ENCODE measurements at places on chromosomes 1 and 21.
A peak's percentile ranks its signal among the peaks of the same experiment; 100 is the strongest.

GRCh38 chr1:46413596-46413985 lies 19.5 kb downstream of the FAAH start:
- H3K27ac ChIP-seq = no peak overlapping the region
- H3K4me1 ChIP-seq = no peaks in the 10 kb centered on the region
- H3K4me3 ChIP-seq = no peak overlapping the region
- no peak for DNase-seq
- H3K36me3 ChIP-seq = peaks cover 2% of the 10 kb centered on the region
- H3K27me3 ChIP-seq = no peaks in the 10 kb centered on the region

- peaks cover 5% of the 10 kb centered on the region for H3K4me1 ChIP-seq
- H3K27me3 ChIP-seq = peaks cover 57% of the 10 kb centered on the region
- H3K4me3 ChIP-seq = peak overlapping the region; percentile 42
- no peaks in the 10 kb centered on the region for H3K36me3 ChIP-seq
- DNase-seq = no peak
- no peak overlapping the region for H3K27ac ChIP-seq
Measured at GRCh38 chr21:42616446-42616845, 37.0 kb upstream of the PDE9A start.

- no peaks in the 10 kb centered on the region for H3K27me3 ChIP-seq
- H3K27ac ChIP-seq = peak overlapping the region; percentile 21
- H3K4me3 ChIP-seq = no peak overlapping the region
- DNase-seq = no peak
Measured at GRCh38 chr1:67811781-67812180, 21.5 kb downstream of the GNG12 start.

- H3K36me3 ChIP-seq = peaks cover 28% of the 10 kb centered on the region
- no peak overlapping the region for H3K27ac ChIP-seq
Measured at GRCh38 chr1:213200630-213201029, 149.6 kb downstream of the RPS6KC1 start.

DNA sequence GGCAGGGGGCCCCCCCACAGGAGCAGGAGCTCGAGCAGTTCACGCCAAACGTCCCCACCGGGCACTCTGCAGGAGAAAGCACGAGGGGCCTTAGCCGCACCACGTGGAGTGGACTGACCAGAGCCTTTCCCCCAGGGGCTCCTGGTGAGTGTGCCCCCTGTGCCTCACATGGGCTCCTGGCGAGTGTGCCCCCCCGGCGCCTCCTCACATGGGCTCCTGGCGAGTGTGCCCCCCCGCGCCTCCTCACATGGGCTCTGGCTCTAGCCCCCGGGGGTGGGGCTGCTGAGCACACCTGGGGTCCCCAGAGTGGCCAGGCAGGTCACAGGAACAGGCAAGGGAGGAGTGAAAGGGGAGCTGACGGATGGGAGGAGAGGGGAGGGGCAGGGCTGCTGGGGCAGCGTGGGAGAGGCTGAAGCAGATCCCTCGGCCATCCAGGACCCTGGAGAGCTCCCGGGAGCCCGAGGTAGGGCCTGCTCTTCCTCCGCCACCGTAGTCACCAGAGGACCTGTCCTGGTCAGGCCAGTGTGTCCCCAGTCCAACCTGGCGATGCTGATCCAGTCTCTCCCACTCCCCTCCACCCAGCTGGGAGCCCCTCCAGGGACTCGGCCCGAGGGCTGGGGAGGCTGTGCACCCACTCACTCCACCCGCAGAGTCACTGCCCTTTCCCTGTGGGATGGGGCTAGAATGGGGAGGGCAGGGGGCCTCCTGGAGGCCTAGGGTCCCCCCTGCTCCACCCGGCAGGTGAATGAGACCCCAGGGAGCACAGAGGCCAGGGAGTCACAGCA lies 47.6 kb downstream of the ARHGEF16 start:
- peaks cover 5% of the 10 kb centered on the region for H3K4me1 ChIP-seq
- no peaks in the 10 kb centered on the region for H3K36me3 ChIP-seq
- no peaks in the 10 kb centered on the region for H3K27me3 ChIP-seq

DNA sequence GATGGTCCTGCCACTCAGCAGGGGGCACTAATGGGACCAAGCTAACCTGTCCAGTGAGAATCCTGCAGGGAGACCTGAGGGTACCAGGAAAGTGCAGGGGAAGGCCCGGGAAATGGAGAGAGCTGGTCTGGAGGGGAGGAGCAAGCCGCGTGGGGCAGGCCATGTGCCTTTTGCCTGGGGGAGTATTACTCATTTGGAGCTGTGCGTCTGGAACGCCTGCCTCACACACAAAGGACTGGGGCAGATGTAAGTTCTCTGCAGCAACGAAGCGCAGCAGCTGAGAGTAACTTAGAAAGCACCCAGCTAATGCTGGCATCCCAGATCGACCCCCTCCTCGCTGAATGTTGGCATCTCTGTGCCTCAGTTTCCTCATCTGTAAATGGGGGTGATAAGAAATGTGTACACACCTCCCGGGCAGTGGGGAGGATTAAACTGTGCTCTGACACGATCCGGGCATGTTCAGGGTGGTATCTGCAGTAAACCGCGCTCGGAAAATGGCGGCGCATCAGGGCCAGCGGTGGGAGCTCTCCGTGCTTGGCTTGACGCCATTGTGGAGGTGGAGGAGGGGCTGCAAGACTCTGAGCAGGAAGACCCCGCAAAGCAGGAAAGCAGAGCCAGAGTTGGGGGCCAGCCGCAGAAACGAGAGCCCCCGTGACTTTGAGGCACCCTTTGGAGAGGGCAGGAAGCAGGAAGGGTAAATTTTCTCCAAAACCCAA lies 212.5 kb downstream of the NPHP4 start:
- no peaks in the 10 kb centered on the region for H3K36me3 ChIP-seq
- no peaks in the 10 kb centered on the region for H3K4me1 ChIP-seq

- no peaks in the 10 kb centered on the region for H3K27me3 ChIP-seq
- no peaks in the 10 kb centered on the region for H3K36me3 ChIP-seq
- peak overlapping the region; percentile 61 for H3K4me3 ChIP-seq
Measured at GRCh38 chr1:23634840-23635651, 56.6 kb upstream of the RPL11 start.

GRCh38 chr1:174964261-174964971 lies 35.3 kb upstream of the CACYBP start:
- no peaks in the 10 kb centered on the region for H3K27me3 ChIP-seq
- peak overlapping the region; percentile 32 for H3K4me3 ChIP-seq
- no peak for DNase-seq
- H3K36me3 ChIP-seq = peaks cover 4% of the 10 kb centered on the region
- peaks cover 57% of the 10 kb centered on the region for H3K4me1 ChIP-seq

DNA sequence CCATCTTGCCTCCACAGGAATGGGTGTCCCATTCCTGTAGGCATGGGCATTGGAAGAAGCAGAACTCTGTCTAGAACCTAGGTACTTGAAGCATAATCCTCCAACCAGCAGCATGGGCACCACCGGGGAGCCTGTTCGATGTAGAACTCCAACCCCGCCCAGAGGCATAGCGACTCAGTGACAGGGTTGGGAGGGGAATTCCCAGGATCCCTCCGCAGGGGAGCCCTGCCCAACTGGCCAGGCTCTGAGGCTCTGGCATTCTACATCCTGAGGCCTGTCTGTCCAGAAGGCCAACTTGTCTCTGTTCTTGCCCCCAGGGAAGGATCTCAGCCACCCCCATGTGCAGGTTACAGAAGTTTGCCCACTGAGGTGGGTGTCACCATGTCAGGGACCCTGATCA lies 38.2 kb downstream of the CACNA1S start:
- H3K4me1 ChIP-seq = no peaks in the 10 kb centered on the region
- H3K27ac ChIP-seq = no peak overlapping the region
- H3K4me3 ChIP-seq = no peak overlapping the region
- no peak for DNase-seq
- peaks cover 26% of the 10 kb centered on the region for H3K27me3 ChIP-seq
- H3K36me3 ChIP-seq = no peaks in the 10 kb centered on the region

- peaks cover 49% of the 10 kb centered on the region for H3K4me1 ChIP-seq
- H3K27ac ChIP-seq = peak overlapping the region; percentile 51
- H3K4me3 ChIP-seq = no peak overlapping the region
- DNase-seq = peak; percentile 43
- peaks cover 90% of the 10 kb centered on the region for H3K36me3 ChIP-seq
Measured at GRCh38 chr1:20654104-20654690, 7.0 kb downstream of the DDOST start.

GRCh38 chr1:9996624-9997582 lies at the start of gene RBP7:
RBP7 (plus strand) TSS chr1:9997228; CDS start chr1:9997259, 31 bp downstream.
- H3K4me3 ChIP-seq = peak within 1 kb of the TSS; percentile 84
- DNase-seq = peak; percentile 36
- H3K36me3 ChIP-seq = no peaks in the 10 kb centered on the region
- peaks cover 22% of the 10 kb centered on the region for H3K27me3 ChIP-seq

- no peaks in the 10 kb centered on the region for H3K27me3 ChIP-seq
- DNase-seq = peak; percentile 37
- no peaks in the 10 kb centered on the region for H3K36me3 ChIP-seq
- H3K4me1 ChIP-seq = peaks cover 26% of the 10 kb centered on the region
Measured at GRCh38 chr1:9449110-9449627, 90.1 kb upstream of the SLC25A33 start.
